ENCODE measurements at places on chromosomes 1 and 21. TPM values are rescaled to one million over a fixed set of nuclear protein-coding genes. Genes with fewer than 3 reads are reported as not detected.
A peak's percentile ranks its signal among the peaks of the same experiment; 100 is the strongest.

DNA sequence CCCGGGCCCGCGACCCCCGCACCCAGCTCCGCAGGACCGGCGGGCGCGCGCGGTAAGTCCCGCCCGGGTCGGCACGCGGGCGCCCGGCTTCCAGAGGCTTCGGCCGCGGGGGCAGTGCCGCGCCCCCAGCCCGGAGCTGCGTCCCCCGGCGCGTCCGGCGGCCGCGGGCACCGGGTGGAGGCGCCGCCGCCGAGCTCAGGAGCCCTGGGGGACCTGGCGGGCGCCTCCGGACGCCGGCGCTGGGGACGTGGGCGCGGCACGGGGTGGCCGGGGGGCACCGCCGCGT is 227 bp downstream of the NBL1 start:
- H3K27me3 ChIP-seq, result peaks cover 14% of the 10 kb centered on the region
- no peaks in the 10 kb centered on the region for H3K36me3 ChIP-seq
- H3K27ac ChIP-seq, result no peak overlapping the region
- peaks cover 10% of the 10 kb centered on the region for H3K4me1 ChIP-seq
- no peak overlapping the region for H3K4me3 ChIP-seq

GRCh38 chr1:201260236-201260590 is 23.1 kb upstream of the PKP1 start:
- H3K27ac ChIP-seq, result no peak overlapping the region
- no peak overlapping the region for H3K4me3 ChIP-seq
- no peak for DNase-seq

GRCh38 chr1:155123801-155124200 is 3.9 kb upstream of the EFNA1 start:
- H3K27ac ChIP-seq, result no peak overlapping the region
- H3K4me3 ChIP-seq, result no peak overlapping the region
- H3K27me3 ChIP-seq, result peaks cover 9% of the 10 kb centered on the region
- H3K36me3 ChIP-seq, result no peaks in the 10 kb centered on the region

- no peaks in the 10 kb centered on the region for H3K36me3 ChIP-seq
- DNase-seq, result no peak
- no peak overlapping the region for H3K27ac ChIP-seq
- no peak overlapping the region for H3K4me3 ChIP-seq
Measured at GRCh38 chr1:183231545-183231944, 45.5 kb downstream of the LAMC2 start.

DNA sequence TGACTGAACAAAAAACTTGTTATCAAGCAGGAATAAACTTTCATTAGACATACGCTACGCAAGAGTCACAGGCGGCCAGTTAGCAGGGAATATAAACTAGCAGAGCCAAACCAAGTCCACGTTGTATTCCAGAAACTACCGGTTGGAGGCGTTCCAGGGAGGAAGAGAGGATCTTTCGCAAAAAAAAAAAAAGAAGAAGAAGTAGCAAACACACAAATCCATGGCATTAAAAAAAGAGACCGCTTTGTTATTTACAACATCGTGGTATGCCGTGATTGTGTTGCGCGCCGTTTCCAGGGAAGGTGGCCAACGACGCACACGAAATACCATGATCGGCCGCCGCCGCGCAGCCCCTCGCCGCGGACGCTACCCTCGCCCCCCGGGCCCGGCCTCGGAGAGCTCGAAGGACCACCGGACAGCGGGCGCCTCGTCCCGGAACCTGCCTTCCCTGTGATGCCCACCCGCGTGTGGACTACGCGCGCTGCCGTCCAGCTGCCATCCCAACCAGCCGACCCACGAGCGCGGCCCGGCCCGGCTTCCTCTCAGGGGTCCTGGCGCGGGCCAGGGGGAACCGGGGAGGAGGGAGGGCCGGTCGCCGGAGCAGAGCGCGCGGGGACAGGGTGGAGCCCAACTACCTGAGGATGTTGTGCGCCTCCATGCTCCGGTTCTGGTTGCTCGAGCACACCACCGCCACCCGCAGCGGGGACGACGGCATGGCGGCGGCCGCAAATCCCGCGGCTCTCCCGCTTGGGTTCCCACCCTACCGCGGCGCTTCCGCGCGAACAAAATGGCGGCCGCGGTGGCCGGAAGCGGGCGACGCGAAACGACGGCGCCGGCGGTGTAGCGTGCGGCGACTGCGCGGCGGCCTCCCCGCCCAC is 581 bp downstream of the SSU72 start:
- peaks cover 7% of the 10 kb centered on the region for H3K36me3 ChIP-seq
- H3K4me1 ChIP-seq, result peaks cover 37% of the 10 kb centered on the region
- peak overlapping the region; percentile 96 for H3K4me3 ChIP-seq
- H3K27me3 ChIP-seq, result no peaks in the 10 kb centered on the region
- peak overlapping the region; percentile 96 for H3K27ac ChIP-seq

DNA sequence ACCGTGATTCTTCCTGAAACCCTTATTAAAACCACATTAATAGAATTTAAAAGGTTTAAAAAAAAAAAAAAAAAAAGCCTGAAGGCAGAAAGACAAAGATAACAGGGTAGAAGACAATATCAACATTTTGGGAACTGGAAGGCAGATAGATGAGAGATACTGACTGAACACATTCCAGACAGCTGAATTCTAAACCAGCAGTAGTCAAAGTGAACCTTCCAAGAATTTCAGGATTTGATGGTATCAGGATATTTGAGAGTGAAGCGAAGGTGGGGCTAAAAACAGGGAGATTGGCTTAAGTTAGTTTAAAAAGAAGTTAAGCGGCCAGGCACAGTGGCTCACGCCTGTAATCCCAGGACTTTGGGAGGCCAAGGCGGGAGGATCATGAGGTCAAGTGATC is 5.3 kb upstream of the CXADR start:
- H3K36me3 ChIP-seq, result no peaks in the 10 kb centered on the region
- no peaks in the 10 kb centered on the region for H3K27me3 ChIP-seq
- DNase-seq, result no peak
- peaks cover 8% of the 10 kb centered on the region for H3K4me1 ChIP-seq

DNA sequence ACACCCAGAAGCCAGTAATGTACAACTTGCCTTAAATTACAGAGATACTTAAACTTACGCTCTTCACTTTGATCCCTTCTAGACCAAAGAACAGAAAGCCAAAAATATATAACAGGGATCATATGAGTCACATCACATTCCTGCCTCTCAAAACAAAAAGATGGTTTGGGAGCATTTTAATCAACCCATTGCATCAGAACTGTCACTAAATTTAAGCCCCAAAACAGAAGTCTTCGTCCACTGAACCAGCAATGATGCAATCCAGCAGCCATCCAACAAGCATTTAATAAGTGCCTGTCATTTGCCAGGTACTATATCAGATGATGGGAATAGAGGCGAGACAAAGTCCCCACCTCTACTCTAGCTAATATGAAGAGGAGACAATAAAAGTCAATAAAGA is 42.7 kb upstream of the GLIS1 start:
- no peak for DNase-seq
- H3K36me3 ChIP-seq, result peaks cover 31% of the 10 kb centered on the region
- no peak overlapping the region for H3K4me3 ChIP-seq
- H3K4me1 ChIP-seq, result no peaks in the 10 kb centered on the region
- H3K27me3 ChIP-seq, result no peaks in the 10 kb centered on the region

DNA sequence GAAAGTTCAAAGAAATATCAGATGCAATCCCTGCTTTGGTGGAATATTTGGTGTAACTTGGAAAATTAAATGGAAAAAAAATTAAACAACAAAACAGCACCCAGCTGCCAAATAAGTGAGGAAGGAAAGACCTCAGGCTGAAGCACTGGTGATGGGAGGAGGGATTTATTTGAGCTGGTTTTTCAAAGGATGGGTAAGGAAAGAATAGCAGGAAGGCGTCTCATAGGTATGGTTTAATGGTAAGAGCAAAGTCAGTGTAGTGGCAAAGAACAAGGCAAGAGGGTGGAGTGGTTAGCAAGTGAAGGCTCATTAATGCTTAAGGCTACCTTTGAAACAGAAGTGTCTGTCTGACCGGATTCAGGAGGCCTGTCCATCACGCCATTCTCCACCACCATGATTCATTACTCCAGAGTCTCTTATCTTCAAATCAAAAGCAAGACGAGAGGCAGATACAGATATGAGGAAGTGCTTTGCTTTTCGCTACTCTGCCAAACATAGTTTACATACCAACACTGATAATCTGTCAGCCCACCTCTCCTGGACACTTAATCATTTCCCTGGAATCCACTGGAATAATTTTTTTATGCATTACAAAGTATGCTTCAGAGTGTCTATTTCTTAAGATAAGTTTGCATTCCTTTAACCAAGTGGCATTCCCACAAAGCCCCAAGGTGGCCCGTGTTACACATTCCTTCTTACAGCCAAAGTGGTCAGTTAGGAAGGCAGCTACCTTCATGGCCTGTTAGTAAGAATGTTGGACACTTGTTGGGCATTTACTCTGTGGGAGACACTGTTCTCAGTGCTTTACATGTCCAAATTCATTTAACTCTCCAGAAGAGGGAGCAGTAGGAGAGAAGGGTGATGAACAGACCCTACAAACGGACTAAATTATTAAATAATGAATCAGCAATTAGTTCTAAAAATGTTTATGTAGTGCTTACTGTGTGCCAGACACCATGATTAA is 146.6 kb downstream of the ROR1 start:
- no peaks in the 10 kb centered on the region for H3K36me3 ChIP-seq
- no peak for DNase-seq
- no peaks in the 10 kb centered on the region for H3K27me3 ChIP-seq
- no peak overlapping the region for H3K4me3 ChIP-seq

DNA sequence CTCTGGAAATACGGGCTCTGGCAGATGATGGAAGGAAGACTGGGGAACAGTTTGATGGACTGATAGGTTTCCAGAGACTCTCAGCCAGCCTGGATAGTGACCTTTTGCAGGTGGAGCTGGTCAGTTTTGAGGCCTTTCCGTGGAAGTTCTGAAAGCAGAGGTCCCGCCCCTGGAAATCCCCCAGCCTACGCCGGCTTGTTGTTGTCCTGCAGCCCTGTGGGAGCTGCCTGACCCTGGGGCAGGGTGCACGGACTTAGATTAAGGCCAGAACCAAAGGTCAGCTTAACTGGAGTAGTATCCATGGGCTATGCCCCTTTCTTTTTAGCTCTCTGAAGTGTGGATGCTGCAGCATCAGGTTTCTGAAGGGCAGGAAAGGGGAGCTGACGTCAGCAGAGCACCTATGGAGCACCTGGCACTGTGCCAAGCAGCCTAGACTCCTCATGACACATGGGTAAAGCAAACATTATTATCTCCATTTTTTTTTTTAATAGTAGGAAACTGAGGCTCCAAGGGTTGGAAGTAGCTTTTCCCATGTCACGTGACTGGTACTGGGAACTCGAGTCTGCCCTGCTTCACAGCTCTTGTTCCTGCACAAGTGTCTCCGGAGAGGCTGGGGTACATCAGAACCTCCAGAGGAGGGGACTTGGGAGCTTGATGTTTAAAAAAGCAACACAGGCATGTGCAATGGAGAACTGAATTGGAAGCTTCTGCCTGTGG is 38.5 kb downstream of the IER5 start:
- no peaks in the 10 kb centered on the region for H3K27me3 ChIP-seq
- H3K4me1 ChIP-seq, result no peaks in the 10 kb centered on the region
- no peak overlapping the region for H3K27ac ChIP-seq
- no peak for DNase-seq

GRCh38 chr1:6891781-6892579 is 106.7 kb downstream of the CAMTA1 start:
- no peaks in the 10 kb centered on the region for H3K36me3 ChIP-seq
- H3K27ac ChIP-seq, result no peak overlapping the region
- H3K27me3 ChIP-seq, result no peaks in the 10 kb centered on the region
- H3K4me3 ChIP-seq, result no peak overlapping the region
- H3K4me1 ChIP-seq, result no peaks in the 10 kb centered on the region
- no peak for DNase-seq

- H3K27me3 ChIP-seq, result no peaks in the 10 kb centered on the region
- H3K27ac ChIP-seq, result peak overlapping the region; percentile 69
- no peaks in the 10 kb centered on the region for H3K36me3 ChIP-seq
- DNase-seq, result peak; percentile 58
Measured at GRCh38 chr1:234978397-234979295, 150.0 kb downstream of the TOMM20 start.

GRCh38 chr1:237901299-237901934 is 10.7 kb upstream of the ZP4 start:
- no peak overlapping the region for H3K27ac ChIP-seq
- DNase-seq, result no peak
- H3K4me3 ChIP-seq, result no peak overlapping the region
- no peaks in the 10 kb centered on the region for H3K27me3 ChIP-seq
- no peaks in the 10 kb centered on the region for H3K36me3 ChIP-seq

DNA sequence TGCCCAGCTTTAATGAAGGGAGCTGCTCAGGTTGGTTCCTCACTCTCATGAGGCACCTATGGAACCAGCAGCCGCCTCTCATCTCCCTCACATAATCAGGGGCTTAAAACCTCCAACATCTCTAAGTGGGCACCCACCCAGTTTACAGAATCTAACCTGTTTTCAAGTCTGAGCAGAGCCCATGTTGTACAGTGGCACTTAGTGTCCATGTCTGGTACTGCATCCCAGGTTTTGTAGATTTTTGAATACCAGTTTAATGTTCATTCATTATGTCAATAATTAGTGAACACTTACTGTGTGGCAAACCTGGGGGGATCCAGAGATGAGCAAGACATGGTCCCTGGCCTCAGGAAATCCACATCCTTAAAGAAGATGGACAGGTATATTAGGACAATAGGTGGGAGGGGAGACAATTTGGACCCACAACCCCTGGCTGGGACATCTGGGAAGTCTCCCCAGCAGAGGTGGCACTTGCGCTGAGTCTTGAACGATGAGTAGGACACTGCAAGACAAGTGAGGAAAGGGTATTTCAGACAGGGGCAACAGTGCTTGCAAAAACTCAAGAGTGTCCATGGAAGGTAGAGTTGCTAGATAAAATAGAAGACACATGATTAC is 83.3 kb downstream of the LACTBL1 start:
- H3K36me3 ChIP-seq, result no peaks in the 10 kb centered on the region
- DNase-seq, result no peak
- no peaks in the 10 kb centered on the region for H3K4me1 ChIP-seq
- H3K4me3 ChIP-seq, result no peak overlapping the region

DNA sequence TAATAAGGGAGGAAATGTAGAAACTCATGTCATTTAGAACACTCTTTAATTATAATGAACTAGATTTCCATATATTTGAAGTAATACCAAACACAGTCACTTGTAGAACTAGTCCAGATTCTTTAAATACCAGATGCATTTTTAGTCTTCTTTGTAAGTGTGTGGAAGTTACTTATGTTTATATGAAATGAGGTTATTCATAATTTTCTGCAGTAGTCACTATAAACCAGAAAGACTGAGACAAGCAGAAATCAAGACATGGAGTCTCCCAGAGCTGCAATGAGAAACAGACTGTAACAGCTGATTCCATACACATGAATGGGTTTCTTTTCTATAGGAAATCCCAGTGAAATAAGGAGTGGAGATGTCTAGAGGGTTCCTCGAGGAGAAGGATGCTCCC is 216.6 kb upstream of the ZP4 start:
- H3K4me1 ChIP-seq, result no peaks in the 10 kb centered on the region
- no peaks in the 10 kb centered on the region for H3K27me3 ChIP-seq
- no peak overlapping the region for H3K27ac ChIP-seq
- DNase-seq, result no peak
- H3K4me3 ChIP-seq, result no peak overlapping the region
- no peaks in the 10 kb centered on the region for H3K36me3 ChIP-seq

- no peak overlapping the region for H3K27ac ChIP-seq
- H3K4me3 ChIP-seq, result no peak overlapping the region
- peaks cover 7% of the 10 kb centered on the region for H3K27me3 ChIP-seq
- no peak for DNase-seq
- H3K4me1 ChIP-seq, result no peaks in the 10 kb centered on the region
Measured at GRCh38 chr1:157025856-157026255, 19.7 kb downstream of the ARHGEF11 start.

The F3 gene
- not detected for total RNA-seq

The OXCT2 gene
- not detected for total RNA-seq

The SUSD4 gene
- 2.8 TPM for total RNA-seq
